EL (cell line): ENCODE measurements at places on chromosomes 1 and 21.

GRCh38 chr1:244952940-244953339 lies 88.6 kb upstream of the HNRNPU start:
- DNase-seq: no peak

- DNase-seq: peak; percentile 84
Observed at GRCh38 chr1:192550922-192551534, 24.5 kb upstream of the RGS1 start.

GRCh38 chr1:147491098-147491497 lies 50.2 kb upstream of the BCL9 start:
- no peak for DNase-seq

DNA sequence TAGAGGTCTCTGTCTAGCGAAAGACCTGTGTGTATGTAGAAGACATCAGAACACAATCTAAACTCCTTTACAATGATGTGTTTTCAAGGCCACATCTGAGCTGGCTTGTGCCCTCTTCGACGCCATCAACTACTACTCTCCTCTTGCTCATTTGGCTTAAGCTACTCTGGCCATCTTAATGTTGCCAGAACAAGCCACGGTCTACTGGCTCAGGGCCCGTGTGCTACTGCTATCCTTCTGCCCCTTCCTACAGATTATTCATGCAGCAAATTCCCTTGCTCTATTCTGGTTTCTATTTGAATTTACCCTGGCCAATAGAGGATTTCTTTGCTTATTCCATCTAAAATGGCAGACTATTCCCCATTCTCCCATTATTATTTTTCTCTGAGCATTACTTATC lies 121.7 kb downstream of the ZZZ3 start:
- no peak for DNase-seq

GRCh38 chr1:80468356-80468755 lies 1332.4 kb upstream of the ADGRL2 start:
- no peak for DNase-seq

GRCh38 chr1:59249396-59250137 lies 47.3 kb upstream of the FGGY start:
- DNase-seq: no peak

DNA sequence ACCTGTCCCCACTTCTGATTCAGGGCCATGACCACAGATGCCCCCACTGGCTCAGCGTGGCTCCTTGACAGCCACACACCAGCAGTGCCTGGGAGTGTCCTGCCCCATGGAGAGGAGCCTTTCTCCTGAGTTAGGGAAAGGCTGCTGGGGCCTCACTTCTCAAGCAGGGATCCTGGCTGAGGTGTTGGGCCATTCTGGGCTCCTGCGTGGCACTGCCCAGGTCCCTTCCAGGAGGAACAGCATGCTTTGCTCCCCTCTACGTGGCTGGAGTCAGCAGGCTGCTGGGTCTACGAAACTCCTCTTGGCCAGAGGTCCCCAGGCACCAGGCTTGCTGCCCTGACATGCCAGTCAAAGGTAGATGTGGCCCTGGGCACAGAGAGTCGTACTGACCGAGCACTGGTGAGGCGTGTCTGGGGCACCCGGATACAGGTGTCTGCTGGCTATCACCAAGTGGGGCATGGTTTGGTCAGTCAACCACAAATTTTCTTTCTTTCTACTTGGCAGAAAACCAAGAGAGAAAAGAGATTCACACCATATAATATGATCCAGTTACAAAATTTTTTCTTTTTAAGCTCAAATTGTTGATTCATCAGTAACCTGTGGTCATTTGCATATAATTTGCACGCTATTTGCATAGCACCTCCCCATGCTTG lies 4.1 kb downstream of the ADORA1 start:
- DNase-seq: no peak

DNA sequence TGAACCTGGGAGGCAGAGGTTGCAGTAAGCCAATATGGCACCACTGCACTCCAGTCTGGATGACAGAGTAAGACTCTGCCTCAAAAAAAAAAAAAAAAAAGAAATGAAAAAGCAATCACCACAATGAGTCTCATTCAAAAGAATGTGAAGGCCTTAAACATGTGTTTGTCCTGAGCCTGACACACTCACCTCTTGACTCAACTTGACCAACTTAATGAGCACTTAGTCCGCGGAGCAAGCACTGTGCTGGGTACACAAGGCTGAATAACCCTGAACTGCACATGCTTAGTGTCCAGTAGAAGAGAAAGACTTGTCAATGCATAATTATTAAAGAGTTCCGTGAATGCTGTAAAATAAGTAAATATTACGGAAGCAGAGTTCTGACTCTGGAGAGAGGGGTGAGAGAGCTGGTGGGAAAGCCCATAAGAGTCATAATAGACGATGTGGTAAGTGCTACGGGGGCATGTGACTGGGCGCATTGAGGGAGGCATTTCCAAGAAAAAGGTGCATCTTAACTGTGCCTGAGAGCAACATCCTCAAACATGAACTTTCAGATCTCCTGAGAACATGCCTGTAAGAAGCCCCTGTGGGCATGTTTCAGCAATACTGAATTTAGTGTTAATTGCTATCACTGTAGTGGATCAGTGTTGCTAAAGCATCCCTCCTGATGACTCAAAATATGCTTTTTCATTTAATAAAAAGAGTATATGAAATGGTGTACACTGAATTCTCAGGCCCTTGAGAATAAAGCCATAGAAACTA lies 27.2 kb downstream of the MCOLN2 start:
- no peak for DNase-seq

DNA sequence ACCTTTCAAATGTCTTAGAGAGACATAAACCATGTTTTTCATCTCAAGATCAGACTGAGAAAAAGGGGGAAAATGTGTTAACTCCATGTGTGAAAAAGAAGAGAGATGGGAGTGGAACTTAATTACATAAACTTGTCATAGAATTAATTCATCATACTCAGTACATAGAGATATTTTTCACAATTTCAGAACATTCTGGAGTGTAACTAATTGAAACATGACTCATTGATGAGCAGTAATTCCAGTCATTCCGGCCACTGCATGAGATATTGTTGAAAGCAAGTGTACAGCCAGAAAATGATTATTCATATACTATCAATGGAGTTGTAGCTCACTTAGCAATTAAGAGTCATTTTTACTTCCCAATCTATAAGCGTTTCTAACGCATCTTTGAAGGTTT lies 739.3 kb downstream of the LTN1 start:
- DNase-seq: peak; percentile 83
